Right renal pelvis (tissue), 4 donors: ENCODE measurements at places on chromosomes 11 and 22.

- no peak for DNase-seq
Observed at GRCh38 chr11:107384144-107384852, 73.3 kb downstream of the CWF19L2 start.

GRCh38 chr11:128472128-128473089 lies 114.9 kb downstream of the ETS1 start:
- no peak for DNase-seq

- DNase-seq, result no peak
Observed at GRCh38 chr11:133545199-133545803, 13.0 kb upstream of the OPCML start.

GRCh38 chr22:36759481-36760159 lies 16.3 kb downstream of the IFT27 start:
- DNase-seq, result no peak

DNA sequence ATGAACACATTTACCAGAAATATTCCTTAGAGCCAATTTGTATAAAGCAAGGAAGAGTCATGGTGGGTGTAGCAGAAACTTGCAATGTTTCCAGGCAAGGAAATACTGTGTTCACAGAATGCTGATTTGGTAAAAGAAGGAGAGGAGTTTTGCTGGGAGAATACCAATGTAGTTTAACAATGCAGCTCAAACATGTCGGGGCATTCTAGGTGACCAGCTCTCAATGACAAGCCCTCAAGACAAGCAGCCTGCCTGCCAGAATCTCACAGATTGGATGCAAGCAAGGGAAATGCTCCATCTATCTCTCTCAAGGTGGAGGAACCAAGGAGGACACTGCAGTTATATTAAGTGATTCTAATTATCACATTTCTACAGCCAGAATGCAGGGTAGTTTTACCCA lies 190.4 kb downstream of the MAML2 start:
- no peak for DNase-seq

- no peak for DNase-seq
Observed at GRCh38 chr11:72102631-72102945, 509 bp downstream of the LAMTOR1 start.

- DNase-seq, result no peak
Observed at GRCh38 chr11:80603472-80603871, 1162.6 kb upstream of the TENM4 start.

DNA sequence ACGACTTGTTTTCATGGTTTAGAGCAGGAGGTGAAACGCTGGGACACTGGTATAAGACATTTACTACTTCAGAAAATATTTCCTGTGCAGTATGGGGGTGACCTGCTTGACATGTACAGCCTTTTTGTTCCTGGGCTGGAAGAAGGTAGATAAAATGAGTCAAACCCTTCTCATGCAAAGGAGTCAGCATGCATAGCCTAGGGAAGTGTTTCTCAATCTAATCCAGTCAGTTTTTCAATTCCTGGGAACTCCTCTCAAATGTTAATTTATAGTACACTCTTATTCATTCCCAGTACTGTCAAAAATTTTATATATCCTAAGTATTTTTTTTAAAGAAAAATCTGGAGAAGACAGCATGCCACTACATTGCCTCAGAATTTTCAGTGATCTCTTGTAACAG lies 154.7 kb upstream of the GUCY1A2 start:
- no peak for DNase-seq

DNA sequence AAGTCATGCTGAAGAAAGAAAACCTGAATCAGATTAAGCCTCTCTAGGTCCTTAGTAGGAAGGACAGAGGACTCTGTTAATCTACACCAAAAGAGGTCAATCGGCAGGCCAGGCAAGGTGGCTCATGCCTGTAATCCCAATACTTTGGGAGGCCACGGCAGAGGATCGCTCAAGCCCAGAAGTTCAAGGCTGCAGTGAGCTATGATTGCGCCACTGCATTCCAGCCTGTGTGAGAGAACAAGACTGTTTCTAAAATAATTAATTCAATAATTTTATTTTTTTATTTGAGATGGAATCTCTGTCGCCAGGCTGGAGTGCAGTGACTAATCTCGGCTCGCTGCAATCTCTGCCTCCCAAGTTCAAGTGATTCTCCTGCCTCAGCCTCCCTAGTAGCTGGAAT lies 4.5 kb downstream of the XRCC6 start:
- no peak for DNase-seq
